ENCODE measurements at places on chromosomes 11 and 22. TPM values are rescaled to one million over a fixed set of nuclear protein-coding genes. Genes with fewer than 3 reads are reported as not detected.

GRCh38 chr11:69648679-69649575 is 8.0 kb downstream of the CCND1 start:
- DNase-seq: peak; percentile 60

- no peak for DNase-seq
Measured at GRCh38 chr22:30947816-30948454, 20.6 kb downstream of the MORC2 start.

GRCh38 chr11:39221550-39222138 is 2237.8 kb downstream of the LRRC4C start:
- no peak for DNase-seq

DNA sequence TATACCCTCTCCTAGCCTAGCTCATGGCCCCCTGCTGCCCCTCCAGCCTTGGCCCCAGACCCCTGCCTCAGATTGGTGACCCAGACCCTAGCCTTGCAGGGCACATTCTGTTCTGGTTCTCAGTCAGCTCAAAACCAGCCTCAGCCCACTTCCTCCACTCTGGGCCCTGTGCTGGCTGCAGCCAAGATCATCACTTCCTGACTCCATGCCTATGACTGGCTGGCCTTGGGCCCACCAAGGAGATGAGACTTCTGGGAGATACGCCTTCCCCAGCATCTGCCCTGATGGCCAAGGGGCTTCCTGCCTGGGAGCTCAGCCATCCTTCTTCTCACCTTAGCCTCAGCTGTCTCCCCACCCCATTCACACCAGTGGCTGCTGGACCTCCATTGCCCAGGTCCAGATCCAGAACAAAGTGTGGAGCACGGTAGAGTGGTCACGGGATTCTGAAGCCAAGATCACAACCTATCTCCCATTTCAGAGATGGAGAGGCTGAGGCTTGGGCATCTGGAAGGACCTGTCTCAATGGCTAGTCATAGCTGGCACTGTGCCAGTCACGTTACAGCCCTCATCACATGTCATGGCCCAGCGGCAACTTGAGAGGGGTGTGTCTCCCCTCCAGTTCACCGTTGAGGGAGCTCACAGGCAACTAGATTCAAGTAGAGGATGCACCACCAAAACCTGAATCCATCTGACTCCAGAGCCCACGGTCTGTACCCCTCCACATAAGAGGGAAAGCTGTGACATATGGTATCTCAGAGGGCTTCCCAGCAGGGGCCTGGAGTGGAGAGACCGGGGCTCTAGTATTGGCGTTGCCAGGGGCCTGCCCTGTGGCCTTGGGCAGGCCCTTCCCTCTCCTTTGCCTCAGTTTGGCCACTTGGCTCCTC is 43.0 kb upstream of the KLHL35 start:
- no peak for DNase-seq

DNA sequence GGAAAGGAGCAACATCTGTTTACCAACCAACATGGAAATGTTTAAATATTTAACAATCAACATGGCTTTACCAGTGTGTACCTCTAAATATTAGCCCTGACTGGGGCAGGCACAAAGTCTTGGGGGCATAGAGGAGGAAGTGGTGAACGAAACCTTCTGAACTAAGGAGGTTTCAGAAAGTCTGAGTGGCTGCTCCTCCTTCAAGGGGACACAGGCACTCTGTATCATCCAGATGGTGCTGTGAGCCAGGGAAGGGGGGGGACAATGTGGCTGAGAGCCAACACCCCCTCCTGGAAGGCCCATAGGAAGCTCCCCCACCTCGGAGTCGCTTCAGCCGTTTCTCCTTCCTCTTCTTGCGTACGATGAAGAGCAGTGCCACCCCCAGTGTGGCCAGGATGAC is 107.7 kb downstream of the CEP164 start:
- DNase-seq: no peak

GRCh38 chr11:2662430-2663299 is 37.1 kb downstream of the KCNQ1OT1 start:
- no peak for DNase-seq

- DNase-seq: no peak
Measured at GRCh38 chr22:37032535-37033460, 13.3 kb downstream of the MPST start.

- no peak for DNase-seq
Measured at GRCh38 chr22:46823248-46823647, 60.8 kb downstream of the TBC1D22A start.

DNA sequence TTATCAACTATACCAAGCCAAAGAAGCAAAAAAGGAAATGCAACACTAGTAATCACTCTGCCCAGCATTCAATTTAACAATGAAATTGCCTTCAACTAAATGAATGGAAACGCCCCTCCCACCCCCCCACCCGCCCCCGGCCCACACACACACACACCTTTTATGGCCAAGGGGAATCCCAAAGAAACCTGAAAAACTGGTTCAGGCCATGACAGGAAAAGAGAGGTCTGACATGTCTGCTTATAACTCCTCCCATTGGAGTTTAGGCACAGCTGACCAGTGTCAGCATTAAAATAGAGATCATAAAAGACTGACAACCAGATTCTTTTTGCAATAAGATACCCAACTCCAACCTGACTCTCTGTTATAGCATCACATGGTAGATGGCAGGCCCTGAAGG is 42.6 kb downstream of the ACER3 start:
- DNase-seq: no peak

DNA sequence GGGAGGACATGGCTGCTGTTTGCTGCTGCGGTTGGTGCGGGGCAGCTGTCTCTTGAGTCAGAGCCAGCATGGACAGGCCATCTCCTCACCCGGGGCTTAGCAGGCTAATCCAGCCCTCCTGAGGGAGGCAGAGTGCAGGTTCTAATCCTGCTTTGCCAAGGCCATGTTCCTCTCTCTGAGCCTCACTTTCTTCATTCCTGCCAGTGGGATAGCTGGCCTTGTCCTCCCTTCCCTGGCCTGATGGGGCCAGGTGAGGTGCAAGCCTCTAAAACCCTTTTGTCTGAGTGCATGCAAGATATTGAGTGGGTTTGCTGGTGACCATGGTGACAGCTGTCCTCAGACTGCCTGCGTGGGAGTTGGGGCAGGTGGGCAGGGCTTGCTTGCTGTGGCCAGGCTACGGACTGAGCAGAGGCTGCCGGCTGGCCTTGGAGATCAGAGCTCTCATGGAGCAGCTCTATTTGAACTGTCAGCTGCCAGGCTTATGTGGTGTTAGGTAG is 3.6 kb downstream of the USP35 start:
- peak; percentile 54 for DNase-seq

GRCh38 chr11:118659953-118660680 is 19.3 kb downstream of the TREH start:
- DNase-seq: no peak

- DNase-seq: no peak
Measured at GRCh38 chr11:121520243-121521144, 67.7 kb upstream of the SORL1-AS1 start.

- DNase-seq: no peak
Measured at GRCh38 chr11:134609361-134610115, 197.5 kb upstream of the B3GAT1 start.

GRCh38 chr11:33906484-33907186 is 14.8 kb upstream of the LMO2 start:
- no peak for DNase-seq

The TIMP3 gene
- 120 TPM for total RNA-seq

The ZP1 gene
- total RNA-seq: not detected

The RFPL3 gene
- total RNA-seq: not detected

The PHF21B gene
- 0.28 TPM for total RNA-seq

The DDX25 gene
- 0.71 TPM for total RNA-seq

The NCAM1 gene
- total RNA-seq: 82.8 TPM
